COLO829 (cell line): ENCODE measurements at places on chromosomes 12 and 14.

DNA sequence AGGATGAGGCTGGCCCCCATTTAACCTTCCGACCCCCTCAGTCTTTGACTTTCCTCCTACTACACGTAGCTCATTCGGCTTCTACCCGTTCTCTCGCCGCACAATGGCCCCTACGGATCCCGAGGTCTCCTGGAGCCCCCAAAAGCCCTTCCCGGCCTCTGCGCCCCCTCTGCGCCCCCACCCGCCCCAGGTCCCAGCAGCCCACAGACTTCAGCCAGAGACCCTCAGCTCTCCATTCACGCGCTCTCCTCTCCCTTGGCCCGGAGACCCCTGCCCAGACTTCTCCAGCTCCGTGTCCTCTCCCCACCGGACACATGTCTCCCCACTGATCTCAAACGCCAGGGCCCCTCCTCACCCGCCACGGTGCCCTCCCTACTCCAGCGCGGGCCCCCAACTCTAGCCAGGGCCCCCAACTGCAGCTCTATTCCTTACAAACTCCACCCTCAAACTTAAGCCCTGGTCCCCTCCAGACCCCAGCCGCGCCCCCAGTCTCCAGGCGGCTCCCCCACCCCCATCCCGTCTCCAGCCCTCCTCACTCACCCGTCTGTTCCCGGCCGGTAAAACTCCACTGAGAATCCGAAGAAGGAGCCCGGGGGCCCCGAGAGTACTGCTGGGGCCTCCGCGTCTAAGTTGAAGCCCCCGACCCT lies 502 bp downstream of the ITGA5 start:
- no peak for DNase-seq

GRCh38 chr12:116138781-116139180 lies 138.7 kb downstream of the MED13L start:
- DNase-seq: no peak

- no peak for DNase-seq
Observed at GRCh38 chr14:51595881-51596455, 55.7 kb upstream of the FRMD6 start.

DNA sequence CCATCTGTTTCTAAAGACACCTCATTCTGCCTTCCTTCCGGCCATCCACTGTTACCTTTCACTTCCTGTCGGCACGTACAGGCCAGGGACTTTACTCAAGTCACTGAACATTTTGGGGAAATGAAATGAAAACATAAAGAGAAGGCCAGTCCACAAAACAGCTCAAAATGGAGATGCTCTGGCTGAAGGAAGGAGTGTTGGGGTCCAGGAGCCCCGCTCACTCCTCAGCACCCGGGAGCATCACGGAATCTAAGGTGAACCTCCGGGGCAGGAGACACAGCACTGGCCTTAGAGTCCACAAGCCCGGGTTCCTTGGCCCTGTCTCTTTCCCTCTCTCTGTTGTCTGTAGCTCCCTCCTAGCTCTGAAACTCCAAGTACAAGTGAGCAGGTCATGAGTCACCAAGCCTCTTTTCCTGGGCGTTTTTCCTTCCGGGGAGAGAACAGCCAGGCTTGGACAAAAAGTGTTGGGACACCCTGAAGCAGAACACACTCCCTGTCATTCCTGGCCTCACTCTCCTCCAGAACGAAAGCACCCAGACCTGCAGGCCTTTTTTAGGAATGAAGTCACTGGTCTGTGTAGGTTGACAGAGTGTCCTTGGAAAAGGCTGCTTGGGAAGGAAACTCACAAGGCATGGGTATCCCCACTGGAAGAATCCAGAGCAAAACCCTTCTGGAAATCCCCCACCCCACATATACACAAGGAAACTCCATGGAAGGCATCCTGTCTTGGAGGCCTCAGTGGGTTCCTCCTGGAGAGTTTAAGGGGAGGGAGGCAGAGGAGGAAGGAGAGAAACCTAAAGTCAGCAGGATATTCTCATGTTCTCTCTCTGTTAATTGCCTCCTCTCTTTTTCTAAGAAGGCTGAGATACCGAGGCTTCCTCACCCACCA lies 245.3 kb downstream of the ZFP36L1 start:
- DNase-seq: peak; percentile 70

DNA sequence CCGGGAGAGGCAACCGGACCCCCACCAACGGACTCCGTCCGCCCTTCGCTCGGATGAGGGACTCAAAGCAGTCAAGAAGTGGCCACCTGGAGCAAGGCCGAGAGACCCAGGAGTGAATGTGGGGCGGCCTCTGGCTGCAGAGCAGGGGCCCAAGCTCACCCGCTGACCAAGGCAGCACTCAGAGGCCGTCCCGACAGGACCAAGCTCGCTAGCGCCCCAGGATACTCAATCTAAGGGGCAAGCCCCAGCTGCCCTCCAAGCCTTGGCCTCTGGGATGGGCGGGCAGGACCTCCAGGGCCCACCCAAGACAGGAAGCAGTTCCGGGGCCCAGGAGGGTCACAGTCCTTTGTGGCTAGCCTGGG lies 936 bp downstream of the AKT1 start:
- DNase-seq: no peak

GRCh38 chr12:81167694-81168093 lies 89.8 kb downstream of the ACSS3 start:
- DNase-seq: no peak

DNA sequence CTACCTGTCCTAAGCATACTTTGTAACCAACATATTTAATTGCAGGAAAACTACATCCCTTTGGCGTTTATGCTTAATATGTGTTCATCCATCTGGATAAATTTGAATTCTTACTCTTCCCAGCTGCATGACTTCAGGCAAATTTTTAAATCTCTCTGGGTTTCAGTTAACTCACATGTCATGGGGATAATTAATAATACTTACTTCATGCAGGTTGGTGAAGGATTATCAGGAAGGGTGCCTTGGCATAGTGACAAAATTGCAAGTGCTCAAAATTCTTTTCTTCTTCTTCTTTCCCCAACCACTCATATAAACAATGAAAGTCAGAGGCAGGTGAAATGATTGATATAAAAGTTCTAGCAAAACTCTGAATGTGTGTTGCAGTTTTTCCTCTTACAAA lies 15.9 kb downstream of the SYT10 start:
- DNase-seq: no peak

- no peak for DNase-seq
Observed at GRCh38 chr14:99756796-99757195, 36.4 kb upstream of the EML1 start.

GRCh38 chr14:43408472-43408871 lies 1098.6 kb downstream of the FSCB start:
- no peak for DNase-seq

DNA sequence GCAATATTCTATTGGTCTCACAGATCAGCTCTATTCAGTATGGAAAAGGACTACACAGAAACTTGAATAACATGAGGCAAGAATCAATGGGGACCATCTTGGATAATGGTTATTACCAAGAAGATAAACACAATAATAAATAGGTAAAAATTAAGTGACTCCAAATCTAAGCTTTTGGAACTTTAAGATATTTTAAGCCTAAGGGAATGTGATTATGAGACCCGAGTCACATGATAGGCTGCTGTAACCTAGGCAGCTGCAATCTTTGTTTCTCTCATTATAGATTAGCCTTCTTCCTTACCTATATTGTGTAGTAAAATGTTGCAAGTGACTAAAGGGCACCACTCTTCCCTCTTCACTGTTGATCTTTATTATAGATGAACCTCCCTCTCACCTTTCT lies 121.9 kb downstream of the SYT10 start:
- DNase-seq: no peak

DNA sequence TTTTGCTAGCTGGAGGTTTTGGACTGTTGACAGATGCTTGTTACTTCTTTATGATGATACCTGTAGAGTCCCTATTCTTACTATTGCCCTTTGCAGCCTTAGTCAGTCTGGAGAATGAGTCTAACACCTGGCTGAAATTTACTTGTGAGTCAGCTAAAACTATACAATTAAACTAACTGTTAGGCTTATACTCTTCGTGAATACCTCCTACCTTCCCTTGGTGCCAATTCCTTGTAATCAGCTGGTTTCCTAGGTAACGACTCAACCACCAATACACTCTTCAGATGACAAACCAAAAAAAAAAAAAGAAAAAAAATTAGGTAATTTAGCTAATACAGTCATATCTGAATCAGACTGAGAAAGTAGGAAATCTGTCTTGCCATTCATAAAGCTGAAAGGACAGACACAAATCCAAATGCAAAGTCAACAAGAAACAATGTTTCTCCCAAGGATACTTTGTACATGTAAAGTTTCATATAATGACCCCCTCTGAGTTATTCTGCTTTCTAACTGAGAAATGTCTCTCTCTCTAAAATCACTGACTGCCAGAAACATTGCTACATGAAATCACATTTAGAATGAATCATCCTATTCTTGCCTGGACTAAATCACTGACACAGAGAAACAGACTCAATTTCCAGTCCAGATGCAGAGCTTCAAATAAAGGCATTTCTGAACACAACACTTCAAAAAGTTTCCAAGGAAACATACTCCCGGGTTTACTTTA lies 56.5 kb upstream of the CDKL1 start:
- DNase-seq: no peak

DNA sequence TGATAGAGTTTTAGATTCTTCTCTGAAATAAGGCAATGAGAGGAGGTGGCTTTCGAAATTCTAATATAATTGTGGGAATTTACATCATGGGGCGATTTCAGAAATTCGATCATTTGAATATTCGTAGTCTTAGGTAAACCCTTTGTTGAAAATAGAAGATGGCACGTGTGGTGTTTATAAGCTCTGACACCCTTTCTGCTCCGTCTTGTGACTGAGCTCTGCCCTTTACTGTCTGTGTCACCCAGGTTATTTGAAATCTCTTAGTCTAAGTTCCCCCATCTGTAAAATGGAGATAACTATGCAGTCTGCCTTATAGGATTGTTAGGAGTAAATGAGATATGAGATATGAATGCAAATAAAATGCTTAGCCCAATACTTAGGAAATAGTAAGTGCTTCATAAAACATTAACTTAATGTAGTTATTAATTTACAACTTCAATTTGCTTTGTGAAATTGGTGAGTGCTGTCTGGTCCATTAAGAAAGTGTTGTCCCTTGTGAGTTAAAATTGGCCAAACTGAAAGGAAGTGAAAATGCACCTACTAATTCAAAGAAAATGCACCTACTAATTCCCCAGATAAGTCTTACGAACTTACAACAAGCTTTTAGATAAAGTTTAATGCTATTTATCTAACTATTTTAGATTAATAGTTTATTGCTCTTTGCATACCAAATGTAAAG lies 1.5 kb downstream of the BMAL2 start:
- no peak for DNase-seq

GRCh38 chr12:65765436-65765813 lies 58.9 kb upstream of the HMGA2 start:
- peak; percentile 54 for DNase-seq

DNA sequence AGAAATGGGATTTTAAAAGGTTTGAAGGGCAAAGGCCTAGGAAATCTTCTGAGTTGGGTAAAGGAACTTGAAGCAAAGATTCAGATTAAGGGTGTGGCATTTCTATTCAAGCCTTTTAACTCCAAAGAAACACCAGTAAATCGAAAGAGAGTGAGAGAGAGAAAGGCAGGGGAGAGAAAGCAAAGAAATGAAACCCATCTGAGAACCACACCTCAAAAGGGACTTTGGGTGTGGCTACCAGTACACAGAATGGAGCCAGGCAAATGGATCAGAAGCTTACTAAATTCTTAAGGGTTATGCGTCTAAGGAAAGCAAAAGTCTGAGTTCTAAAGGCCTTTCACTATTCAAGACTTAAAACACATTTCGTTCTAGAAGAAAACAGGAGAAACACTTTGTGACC lies 277.4 kb downstream of the BCL11B start:
- DNase-seq: no peak

- DNase-seq: no peak
Observed at GRCh38 chr14:23381871-23382270, 5.0 kb downstream of the CMTM5 start.

DNA sequence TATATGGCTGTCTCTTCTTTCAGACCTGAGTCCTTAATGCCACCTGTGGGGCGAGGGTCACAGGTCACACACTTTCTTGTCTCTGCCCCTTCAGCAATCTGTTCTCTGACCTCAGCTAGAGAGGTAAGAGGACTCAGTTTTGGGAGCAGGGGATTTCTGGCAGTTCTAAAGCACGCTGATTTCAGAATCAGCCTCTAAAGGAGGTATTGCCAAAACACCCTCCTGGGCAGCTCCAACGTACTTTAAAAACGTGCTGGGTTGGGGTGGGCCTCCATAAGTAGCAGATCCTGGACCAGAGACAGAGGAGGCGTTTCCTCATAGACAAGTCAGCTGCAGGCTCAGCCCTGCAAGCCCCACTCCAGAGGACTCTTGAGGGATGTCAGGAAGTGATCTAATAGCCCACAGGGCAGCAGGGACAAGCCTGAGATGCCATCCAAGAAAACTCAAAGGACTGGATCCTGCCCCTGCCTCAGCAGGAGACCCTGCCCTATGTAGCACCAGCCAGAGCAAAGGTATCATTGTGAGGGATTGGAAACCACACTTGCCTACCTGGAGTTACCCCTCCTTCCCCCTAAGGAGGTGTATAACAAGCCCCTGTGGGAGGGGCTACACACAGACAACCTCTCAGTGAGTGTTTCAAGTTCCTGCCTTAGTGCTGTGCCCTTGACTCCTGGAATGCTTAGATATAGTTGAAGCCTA lies 8.5 kb downstream of the CTDSP2 start:
- DNase-seq: no peak

DNA sequence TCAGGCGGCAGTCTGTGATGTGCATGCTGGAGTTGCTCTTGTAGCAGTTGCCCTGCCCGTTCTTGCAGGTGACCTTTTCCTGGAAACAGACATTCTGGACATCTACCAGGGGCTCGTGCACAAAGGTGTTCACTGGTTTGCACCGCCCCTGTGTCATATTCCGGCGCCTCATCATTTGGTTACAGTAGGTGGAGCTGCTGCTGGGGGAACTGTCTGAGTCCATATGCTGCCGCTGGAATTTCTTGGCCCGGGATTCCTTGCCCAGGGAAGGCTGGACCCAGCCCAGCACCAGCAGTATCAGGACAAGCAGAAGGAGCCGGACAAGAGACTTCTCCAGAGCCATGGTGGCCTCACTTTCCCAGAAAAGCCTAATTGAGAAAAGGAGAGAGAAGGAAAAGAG lies 918 bp downstream of the RNASE1 start:
- DNase-seq: no peak

GRCh38 chr14:72619881-72620280 lies 274.0 kb downstream of the DPF3 start:
- no peak for DNase-seq

DNA sequence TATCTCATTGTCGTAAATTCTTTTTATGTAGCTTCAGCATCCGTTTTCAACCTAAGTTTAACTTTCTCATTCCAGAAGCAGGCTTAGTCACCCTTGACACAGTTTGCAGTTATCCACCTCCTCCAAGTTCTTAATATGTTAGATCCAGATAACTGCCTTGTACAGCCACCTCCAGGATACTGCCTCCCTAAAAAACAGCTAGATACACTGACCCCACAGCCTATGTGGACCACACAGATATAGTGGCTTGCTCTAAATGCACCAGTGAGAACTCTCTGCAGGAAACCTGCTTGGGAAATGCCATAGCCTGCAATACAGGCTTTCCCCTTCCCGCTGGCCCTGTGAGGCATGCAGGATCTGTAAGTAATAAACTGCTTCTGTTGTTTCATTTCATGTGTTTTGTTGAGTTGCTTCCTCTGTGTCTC lies 11.1 kb upstream of the RTL1 start:
- no peak for DNase-seq

- no peak for DNase-seq
Observed at GRCh38 chr12:51910691-51911090, 3.4 kb downstream of the ACVRL1 start.
